ENCODE measurements at places on chromosomes 16 and 17.
A peak's percentile ranks its signal among the peaks of the same experiment; 100 is the strongest.

GRCh38 chr16:27515874-27516353 lies 33.8 kb downstream of the GTF3C1 start:
- peak; percentile 10 for DNase-seq

- no peak for DNase-seq
These were observed 19.0 kb downstream of the LMF1 start for GRCh38 chr16:951660-952301.

- no peak for DNase-seq
These were observed 78.0 kb upstream of the ZNF750 start for GRCh38 chr17:82917699-82918345.

- DNase-seq = no peak
These were observed 31.2 kb upstream of the ZNF469 start for GRCh38 chr16:88351491-88352101.

DNA sequence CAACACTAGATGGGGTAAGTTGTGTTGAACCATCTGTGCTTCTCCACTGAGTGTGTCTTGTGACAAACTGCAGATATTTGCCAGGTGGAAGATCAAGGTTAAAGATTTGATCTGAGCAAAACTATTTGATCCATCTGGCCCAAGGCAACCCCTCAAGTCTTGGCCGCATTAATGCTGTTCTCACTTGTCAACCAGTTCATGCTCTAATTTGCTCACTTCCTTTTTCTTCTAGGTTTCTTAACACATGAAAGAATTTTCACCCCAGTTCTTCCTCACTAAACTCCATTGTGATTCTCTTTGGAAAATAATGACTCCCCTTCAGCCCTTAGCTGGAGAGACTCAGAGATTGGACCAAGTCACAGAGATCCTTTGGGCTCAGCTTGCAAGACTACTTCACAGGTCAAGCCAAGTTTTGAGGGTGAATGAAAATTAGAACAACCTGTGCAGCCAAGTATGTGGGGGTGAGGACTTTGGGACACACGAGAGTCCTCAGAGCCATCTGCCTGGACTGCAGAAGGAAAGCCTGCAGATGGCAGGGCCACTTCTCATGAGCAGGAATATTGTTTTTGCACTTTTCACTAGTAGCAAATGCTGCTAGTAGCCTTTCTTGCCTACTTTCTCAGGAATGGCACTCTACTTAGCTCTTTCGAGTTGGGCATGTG lies 166.5 kb downstream of the AXIN2 start:
- no peak for DNase-seq

DNA sequence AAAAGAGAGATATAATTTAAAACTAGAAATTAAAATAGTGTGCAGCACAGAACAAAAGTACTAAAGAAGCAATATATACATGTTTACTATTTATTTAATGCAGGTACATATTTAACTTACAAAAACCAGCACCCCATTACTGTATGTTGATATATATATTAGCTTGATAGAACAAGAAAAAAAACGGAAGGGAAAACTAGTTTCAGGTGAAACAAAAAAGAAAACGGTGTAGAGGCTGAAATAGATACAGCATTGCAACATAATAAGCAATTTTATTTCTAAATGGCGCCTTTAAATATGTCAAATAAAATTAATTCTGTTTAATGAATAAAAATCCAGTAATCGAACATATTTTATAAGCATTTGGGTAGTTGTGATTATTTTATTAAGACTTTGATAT lies 3.9 kb downstream of the HNF1B start:
- no peak for DNase-seq

GRCh38 chr16:28880955-28881354 lies 2.7 kb downstream of the ATP2A1 start:
- no peak for DNase-seq

DNA sequence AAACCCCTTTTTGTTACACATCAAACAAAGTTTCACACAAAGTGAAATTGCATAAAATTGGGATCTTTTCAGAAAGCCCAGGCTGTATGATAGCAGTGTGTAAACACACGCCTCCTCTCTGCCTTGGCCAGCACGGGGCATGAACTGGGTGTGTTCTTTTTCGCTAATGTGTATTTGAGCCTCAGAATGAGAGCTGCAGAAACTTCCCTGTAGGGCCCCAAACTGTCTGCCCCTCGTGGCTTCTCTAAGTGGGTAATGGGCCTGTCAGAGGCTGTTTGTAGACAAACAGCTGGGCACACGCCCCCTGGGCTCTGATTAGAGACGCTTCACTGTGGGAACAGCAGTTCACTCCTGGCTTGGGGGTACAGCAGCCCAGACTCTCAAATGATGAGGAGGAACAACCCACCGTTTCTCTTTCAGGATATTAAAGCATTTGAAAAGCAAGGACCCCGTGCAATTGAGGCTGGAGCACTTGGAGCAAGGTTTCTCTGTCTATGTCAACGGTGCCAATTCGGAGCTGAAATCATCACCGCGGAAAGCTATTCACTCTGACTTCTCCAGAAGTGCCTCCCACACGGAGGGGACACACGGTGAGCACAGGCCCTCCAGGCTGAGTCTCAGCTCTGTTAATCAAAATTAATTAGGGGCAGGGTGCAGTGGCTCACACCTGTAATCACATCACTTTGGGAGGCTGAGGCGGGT lies 78.4 kb downstream of the KATNIP start:
- DNase-seq = no peak

- peak; percentile 7 for DNase-seq
These were observed 685 bp upstream of the MPG start for GRCh38 chr16:77273-77806.

DNA sequence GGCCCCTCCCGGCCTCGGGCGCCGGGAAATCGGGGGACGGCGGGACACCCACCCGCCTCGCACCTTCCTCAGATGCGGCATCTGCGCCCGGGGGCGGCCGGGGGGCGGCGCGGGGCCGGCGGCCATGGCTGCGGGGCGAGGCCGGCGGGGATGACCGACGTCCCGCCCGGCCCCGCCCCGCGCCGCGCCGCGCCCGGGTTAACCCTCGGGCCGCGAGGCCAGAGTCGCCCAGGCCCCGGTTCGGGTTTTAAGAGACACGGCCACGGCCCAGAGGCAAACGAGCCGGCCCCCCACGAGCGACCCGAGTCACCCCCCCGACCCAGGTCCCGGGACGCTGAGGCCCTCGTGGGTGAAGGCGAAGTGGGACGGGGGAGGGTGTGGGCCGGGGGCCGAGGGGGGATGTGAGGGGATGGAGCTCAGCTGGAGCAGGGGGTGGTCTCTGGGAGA lies at the start of gene RGS11:
Gene RGS11, minus strand, starts transcription at position 159 of the 447 bp plus-strand sequence. Its CDS starts 33 bp downstream, at position 126.
- no peak for DNase-seq

- no peak for DNase-seq
These were observed 156.7 kb downstream of the KCNJ12 start for GRCh38 chr17:21532763-21533385.

DNA sequence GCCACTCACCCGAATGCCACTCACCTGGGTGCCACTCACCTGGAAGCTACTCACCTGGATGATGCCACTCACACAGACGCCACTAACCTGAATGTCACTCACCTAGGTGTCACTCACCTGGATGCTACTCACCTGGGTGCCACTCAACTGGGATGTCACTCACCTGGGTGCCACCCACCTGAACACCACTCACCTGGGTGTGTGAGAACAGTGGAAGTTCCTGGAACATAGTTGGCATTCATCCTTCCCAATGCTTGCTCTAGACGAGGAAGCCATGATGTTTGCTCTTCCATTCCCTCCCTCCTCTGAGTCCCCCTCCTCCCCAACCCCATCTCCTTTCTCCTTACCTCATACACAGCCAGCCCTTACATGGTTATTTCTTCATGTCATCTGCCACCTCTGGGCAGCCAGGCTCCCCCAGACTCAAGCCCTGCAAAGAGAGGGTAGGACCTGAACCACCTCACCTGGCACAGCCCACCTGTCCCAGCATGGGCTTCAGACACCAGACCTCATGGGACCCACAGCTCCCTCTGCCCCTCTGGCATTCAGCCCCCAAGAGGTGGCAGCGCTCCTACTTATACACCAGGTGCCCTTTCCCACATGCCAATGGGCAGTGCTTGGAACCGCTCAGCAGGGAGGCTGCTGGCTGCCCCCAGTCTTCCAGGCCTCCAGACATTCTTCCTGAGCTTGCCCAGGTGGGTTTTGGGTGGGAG lies 171.8 kb upstream of the FOXF1 start:
- no peak for DNase-seq

DNA sequence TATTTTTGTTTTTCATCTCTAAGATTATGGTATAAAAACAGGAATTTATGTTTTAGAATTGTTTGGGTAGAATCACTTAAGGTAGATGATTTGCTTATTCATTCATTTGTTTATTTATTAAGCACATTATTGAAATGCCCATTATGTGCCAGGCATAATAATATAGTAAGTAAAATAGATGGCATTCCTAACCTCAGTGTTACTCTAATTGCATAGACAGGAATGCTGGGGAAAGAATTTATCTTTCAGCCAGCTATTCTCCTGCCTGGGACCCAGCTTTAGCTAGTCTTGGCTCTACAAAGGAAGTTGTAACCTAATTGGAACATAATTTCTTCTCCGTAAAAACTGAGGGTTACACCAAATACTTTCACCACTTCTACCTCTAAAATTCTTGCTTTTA lies 44.6 kb downstream of the NFAT5 start:
- no peak for DNase-seq

GRCh38 chr17:58112970-58113631 lies 29.9 kb downstream of the DYNLL2 start:
- DNase-seq = peak; percentile 83

DNA sequence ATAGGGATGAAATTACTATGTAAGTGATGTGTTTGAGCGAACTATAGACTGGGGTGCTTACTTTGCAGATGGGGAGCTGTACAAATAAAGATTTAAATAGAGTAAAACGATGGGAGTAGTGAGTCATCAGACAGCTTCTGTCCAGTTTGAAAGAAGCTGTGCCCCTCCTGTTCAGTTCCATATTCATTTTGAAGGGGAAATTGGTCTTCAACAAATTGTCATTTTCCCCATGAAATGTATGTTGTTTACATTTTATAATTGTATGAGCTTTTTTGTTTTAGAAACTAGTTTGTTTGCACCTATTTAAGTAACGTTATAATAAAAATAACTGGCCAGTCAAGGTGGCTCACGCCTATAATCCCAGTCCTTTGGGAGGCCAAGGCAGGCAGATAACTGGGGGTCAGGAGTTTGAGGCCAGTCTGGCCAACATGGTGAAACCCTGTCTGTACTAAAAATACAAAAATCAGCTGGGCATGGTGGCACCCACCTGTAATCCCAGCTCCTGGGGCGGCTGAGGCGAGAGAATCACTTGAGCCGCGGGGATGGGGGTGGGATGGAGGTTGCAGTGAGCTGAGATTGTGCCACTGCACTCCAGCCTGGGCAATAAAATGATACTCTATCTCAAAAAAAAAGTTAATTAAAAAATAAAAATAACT lies 20.2 kb downstream of the SEC14L1 start:
- DNase-seq = no peak

GRCh38 chr16:23365602-23366240 lies 63.6 kb downstream of the SCNN1B start:
- DNase-seq = no peak

DNA sequence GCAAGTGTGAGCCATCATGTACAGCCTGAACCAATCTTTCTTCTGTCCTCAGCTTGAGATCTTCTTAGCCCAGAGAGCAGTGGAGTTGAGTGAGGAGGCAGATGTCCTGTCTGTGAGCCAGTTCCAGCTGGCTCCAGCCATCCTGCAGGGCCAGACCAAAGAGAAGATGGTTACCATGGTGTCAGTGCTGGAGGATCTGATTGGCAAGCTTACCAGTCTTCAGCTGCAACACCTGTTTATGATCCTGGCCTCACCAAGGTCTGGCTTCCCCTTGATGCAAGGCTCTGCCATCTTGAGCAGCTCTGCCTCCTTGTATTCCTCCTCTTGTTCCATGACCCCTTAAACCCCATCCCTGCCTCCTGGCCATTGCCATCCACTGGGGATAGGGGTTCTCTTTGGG lies 9.6 kb downstream of the CDK5RAP3 start:
- no peak for DNase-seq

GRCh38 chr17:38735161-38735997 lies 5.2 kb downstream of the CISD3 start:
- DNase-seq = peak; percentile 62

- DNase-seq = no peak
These were observed 34.9 kb upstream of the ZC3H18 start for GRCh38 chr16:88535191-88535856.

DNA sequence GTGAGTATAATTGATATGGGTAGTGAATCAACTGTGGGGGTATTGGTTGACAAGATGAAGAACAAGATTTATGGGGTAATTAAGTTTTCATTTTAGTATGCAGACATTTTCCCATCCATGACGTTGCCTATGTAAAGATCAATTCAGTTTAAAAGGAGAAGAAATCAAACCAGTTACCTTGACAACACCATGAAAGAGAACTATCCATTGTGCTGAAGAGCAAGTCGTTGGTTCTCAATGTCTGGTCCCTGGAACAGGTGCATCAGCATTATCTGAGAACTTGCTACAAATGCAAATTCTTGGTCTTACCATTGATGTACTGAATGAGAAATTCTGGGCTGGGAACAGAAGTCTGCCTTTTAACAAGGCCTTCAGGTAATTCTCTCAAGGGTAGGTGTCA lies 801 bp upstream of the OR4D2 start:
- no peak for DNase-seq

DNA sequence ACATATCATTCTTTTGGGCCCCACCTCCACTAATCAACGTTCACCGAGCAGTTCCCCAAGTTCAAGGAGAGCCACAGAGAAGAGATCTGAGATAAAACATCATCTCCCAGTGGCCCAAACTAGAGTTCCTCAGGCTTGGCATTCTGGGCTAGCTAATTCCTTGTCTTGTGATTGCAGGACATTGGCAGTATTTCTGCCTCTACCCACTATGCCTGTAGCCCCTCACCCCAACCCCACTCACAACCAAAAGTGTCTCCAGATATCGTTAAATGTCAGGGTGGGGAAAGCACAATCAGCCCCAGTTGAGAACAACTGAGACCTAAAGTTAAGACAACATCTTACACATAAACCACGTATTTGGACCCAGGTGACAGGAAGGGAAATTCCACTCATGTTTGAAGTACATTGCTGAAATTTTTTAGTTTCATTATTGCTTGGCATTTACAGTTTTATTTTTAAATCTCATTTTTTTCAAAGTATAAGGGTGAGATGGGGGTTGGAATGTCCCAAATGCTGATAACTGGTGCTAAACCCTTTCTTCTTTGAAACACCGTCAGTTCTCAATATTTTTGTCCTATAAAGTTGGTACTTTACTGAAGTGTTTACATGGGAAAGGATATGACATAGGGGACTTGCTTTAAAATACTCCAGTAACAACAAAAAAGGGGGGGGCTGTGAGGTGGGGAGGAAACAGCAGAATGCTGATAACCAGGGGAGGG lies 13.6 kb downstream of the ZC3H7A start:
- peak; percentile 86 for DNase-seq
